ENCODE measurements at places on chromosomes 3 and 15.
A peak's percentile ranks its signal among the peaks of the same experiment; 100 is the strongest.

DNA sequence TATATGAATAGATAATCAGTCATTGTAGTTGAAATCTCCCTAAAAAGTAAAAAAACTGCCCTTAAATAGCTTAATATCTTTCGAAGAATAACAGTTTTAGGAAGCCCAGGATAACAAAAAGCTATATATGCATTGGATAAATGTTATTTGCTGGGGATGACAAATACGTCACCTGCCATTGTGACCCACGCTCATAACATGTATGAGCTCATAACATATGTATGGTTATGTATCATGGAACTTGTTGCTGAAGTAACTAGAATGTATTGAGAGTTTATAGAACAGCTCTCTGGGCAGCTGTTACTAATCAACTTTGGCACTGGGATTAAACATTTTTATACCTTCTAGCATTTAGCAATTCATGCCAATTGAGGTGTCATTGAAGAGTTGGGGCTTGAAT is 1.7 kb upstream of the LRCH3 start:
- DNase-seq: no peak

DNA sequence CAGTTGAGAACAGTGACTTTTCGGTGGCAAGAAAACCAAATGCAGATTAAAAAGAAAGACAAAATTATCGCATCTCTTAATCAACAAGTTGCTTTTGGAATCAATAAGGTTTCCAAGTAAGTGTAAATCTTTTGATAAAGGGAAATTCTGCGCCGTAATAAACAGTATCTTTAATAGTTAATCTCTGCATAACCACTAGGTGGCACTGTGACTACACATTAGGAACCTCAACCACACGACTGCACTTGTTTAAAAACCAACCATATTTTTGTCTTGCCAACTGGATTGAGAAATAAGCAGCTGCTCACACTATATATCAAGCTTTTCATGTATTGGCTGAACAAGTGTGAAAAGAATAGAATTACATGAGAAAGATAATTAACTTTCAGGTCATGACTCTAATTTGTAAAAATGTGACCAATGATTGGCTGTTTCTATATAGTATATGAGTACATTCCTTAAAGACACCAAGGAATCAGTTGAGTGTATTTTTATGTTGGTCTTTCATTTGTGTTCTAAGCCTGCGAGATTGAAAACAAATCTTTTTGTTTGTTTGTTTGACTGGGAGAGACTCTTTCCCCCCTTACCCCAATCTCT is 72.7 kb downstream of the DZIP3 start:
- peak; percentile 51 for DNase-seq

GRCh38 chr15:71448688-71449114 is 333.4 kb downstream of the THSD4 start:
- peak; percentile 12 for DNase-seq

DNA sequence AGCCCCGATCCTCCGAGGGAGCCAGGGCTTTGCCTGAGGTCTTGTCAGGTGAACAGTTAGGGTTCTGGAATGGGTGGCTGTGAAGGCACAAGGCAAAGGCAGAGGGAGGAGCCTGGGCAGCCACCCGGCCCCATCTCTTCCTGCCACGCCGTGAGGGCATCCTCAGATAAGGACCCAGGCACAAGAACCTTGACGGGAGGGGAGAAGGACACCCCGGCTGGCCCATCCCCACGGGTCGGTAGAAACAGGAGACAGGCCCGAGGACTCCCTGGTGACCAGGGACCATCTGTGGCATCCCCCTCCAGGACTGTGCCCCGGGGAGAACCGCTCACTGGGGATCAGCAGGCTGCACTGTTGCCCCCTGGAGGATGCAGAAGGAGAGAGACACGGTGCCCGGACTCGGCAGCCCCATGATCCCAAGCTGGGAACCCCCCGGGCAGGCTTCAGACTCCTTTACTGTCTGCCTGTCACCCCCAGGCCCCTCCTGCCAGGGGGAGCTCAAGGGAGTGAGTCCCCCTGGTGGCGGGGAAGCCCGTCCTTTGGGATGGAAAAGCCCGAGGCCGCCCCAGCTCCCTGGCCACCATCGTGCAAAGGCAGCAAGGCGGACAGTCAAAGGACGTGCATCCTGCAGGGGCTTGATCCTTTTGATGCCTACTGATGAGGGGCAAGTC is 12.3 kb upstream of the PCSK6 start:
- DNase-seq: no peak

DNA sequence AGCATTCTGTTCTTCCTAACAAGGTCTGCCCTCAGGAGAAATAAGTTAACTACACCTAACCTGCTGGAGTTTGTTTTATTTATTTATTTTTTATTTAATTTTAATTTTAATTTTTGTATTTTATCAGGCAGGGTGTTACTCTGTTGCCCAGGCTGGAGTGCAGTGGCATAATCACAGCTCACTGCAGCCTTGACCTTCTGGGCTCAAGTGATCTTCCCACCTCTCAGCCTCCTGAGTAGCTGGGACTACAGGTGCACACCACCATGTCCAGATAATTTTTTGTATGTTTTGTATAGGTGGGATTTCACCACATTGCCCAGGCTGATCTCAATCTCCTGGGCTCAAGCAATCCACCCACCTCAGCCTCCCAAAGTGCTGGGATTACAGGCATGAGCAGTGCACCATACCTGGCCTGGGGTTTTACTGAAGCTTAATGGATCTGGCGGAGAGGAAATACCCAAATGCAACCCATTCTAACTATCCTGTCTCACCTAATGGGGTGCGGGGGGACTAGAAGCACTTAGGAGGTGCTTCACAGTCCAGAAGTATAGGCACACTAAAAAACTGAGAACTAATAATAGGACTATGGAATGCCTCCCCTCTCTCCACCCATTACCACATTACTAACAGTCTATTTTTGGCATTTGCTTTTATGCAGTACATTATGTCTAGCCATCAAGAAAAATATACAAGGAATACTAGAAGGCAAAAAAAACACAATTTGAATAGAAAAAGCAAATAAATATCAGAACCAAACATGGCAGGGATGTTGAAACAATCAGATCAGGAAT is 61.4 kb downstream of the TTBK2 start:
- no peak for DNase-seq

DNA sequence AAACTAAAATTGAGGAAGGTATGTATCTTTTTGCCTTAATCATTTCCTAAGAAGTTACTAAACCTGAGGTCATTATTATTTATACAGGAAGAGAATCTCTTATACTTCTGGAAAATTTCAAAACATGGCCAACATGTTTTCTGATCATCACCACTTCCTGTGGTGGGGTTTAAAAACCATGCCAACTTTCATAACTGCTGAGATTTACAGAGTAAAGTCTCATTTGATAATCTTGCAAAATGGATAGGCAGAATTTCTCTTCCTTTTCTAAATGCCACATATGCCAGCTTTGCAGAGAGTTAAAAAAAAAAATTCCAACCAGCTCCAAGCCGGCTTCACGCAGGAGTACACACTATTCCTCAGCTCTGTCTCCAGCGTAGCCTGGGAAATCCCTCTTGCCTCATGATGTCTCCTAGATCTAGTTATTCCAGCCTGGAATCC is 124.3 kb upstream of the SPRED1 start:
- no peak for DNase-seq

- DNase-seq: no peak
Measured at GRCh38 chr3:53379898-53380297, 32.6 kb upstream of the DCP1A start.

DNA sequence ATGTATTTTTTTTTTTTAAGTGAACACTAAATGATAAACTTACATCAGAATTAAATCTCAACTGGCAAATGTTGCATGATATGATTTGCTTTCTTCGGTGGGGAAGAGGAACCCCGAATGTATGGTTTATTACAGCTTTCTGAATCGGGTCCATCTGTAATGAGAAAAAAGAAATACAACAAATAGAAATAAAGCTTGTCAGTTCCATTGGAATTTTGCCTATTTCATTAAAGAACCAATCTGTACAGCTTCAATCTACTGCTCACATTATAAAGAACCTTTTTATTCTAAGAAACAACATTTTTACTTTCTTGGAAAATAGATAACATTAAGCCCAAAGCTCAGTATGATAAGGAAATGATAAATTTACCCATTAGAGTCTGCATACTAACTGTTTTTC is 186.5 kb downstream of the ZNF385D start:
- no peak for DNase-seq

Measured in NCI-H187 (cell line).